ENCODE measurements at places on chromosomes 7 and 10. TPM values are rescaled to one million over a fixed set of nuclear protein-coding genes. Genes with fewer than 3 reads are reported as not detected.

Gene ITIH5
- total RNA-seq: 15.1 TPM

- no peaks in the 10 kb centered on the region for H3K4me1 ChIP-seq
- H3K4me3 ChIP-seq: no peak overlapping the region
- H3K27ac ChIP-seq: no peak overlapping the region
These were observed 110.4 kb downstream of the TRIL start for GRCh38 chr7:28847681-28848080.

DNA sequence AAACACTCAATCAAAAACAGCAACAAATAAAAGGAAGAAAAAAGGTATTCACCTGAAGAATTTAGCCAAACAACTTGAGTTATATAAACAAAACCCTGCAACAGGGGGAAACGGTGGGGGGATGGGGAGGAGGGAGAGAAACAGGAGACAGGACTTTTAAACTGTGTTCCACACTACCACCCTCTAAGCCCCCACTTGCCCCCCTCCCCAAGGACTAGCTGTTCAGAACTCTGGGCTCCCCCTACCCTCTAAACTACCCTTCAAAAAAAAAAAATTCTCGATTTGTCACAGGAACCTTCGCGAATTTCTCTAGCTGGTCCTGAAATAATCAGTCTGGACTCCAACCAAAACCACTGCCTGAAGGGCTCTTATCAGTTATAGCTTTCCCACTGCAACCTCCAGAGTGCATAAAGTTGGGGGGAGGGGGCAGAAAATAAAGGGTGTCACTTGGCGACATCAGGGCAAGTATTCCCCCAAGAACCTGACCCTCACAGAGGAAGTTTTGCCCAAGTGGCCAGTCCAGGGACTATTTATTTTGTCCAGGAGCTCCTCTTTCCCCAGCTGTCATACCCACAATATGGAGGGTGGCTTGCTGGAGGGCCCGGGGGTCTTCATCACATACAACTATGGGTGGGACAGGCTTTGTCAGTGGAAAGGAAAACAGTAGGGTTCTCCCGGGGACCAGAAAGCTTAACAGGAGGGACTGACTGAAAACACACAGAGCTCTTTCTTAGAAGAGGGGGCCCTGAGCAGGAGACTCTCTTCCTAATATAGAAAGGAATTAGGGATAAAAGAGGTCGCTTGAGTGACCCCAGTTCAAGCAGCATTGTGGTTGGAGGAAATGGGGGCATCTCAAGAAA lies 1.3 kb downstream of the UBE2H start:
- no peaks in the 10 kb centered on the region for H3K36me3 ChIP-seq
- peak overlapping the region; percentile 79 for H3K4me3 ChIP-seq
- H3K27me3 ChIP-seq: no peaks in the 10 kb centered on the region
- peak overlapping the region; percentile 89 for H3K27ac ChIP-seq

- H3K27ac ChIP-seq: peak overlapping the region; percentile 14
- H3K36me3 ChIP-seq: no peaks in the 10 kb centered on the region
- DNase-seq: no peak
These were observed 130.4 kb downstream of the SMURF1 start for GRCh38 chr7:99013266-99014112.

- H3K27ac ChIP-seq: no peak overlapping the region
- H3K4me3 ChIP-seq: no peak overlapping the region
- DNase-seq: no peak
- no peaks in the 10 kb centered on the region for H3K4me1 ChIP-seq
- no peaks in the 10 kb centered on the region for H3K27me3 ChIP-seq
These were observed 44.5 kb downstream of the MKI67 start for GRCh38 chr10:128081720-128082119.

DNA sequence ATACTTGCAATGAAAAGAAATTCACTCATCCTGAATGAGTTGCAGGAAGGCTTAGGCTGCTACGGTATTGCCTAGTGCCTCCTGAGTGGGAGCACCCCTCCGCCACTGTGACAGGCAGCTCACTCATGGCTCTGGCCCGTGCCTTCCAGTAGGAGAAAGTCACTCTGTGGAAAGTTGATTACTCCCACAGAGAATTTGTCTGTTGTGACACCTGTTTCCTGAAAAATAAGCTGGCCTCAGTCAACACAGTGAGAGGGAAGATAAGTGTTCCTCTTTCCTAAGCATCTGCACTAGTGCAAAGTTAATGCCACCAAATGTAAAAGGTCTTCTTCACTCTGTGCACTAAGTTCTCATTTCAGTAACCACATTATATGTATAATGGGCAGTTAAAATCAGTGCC lies 158.8 kb upstream of the INHBA start:
- no peak overlapping the region for H3K27ac ChIP-seq
- H3K4me1 ChIP-seq: no peaks in the 10 kb centered on the region
- no peaks in the 10 kb centered on the region for H3K36me3 ChIP-seq
- DNase-seq: no peak
- no peaks in the 10 kb centered on the region for H3K27me3 ChIP-seq

GRCh38 chr7:124702385-124702784 lies 63.2 kb downstream of the GPR37 start:
- H3K27me3 ChIP-seq: no peaks in the 10 kb centered on the region
- H3K27ac ChIP-seq: no peak overlapping the region
- no peak overlapping the region for H3K4me3 ChIP-seq
- no peaks in the 10 kb centered on the region for H3K36me3 ChIP-seq
- no peak for DNase-seq

DNA sequence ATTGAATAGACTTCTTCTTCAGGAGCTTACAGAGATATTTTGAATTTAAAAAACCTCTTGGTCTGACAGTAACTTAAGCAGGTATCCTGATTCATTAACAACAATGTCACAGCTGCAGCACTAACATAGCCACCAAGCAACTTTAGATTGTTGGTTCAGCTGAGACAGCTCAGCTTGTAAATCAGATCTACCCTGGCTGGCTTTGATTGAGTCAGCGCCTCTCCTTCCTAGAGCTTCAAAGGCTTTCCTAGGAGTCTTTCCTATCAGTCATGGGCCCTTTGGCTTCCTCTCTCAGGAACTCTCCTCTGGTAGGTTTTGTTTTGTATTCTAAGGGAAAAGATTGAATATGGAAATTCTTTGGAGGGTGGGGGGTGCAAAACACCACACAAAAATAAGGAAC lies 70.7 kb upstream of the STEAP4 start:
- H3K4me1 ChIP-seq: no peaks in the 10 kb centered on the region
- H3K27ac ChIP-seq: no peak overlapping the region
- H3K36me3 ChIP-seq: no peaks in the 10 kb centered on the region

DNA sequence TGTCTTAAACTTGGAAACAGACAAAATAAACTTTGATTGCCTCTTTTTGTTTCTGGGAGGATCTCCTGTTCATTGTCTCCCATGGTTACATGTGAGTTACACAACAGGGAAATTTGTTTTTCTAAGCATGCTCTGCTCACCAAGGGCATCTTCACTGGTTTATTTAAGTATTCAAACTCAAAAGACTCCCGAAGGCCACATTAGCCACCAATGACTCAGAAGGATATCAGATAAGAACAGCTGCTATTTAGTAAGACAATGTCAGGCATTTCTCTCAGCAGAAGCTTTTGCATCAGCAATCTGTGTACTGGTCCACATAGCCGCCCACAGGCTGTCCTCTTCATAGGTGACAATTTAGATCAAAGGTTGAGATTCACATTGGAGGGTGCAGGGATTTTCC lies 19.3 kb downstream of the OR6B1 start:
- no peak overlapping the region for H3K4me3 ChIP-seq
- H3K36me3 ChIP-seq: no peaks in the 10 kb centered on the region
- peak overlapping the region; percentile 50 for H3K27ac ChIP-seq
- H3K27me3 ChIP-seq: no peaks in the 10 kb centered on the region
- no peak for DNase-seq

- H3K4me1 ChIP-seq: peaks cover 5% of the 10 kb centered on the region
- H3K27ac ChIP-seq: no peak overlapping the region
- H3K27me3 ChIP-seq: no peaks in the 10 kb centered on the region
- no peak overlapping the region for H3K4me3 ChIP-seq
These were observed 354.8 kb downstream of the CXCL12 start for GRCh38 chr10:44030132-44030531.

DNA sequence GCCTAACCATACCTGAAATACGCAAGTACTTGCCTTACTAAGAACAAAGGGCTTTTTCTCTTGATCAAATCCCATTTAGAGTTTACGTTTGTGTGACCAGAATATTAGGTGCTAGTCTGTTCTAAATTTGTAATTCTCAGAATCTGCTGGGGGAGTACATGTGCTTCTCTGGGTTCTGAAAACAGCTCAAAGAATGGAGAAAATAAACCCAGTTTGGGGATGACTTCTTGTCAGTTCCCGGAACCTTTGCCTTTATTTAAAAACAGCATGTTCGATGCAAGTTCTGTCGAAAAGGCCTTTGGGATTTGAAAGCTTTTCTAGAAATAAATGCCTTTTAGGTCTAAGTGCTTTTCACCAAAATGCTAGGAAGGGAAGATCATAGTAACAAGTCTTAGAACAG lies 147.0 kb downstream of the ARID5B start:
- peak overlapping the region; percentile 70 for H3K27ac ChIP-seq
- no peaks in the 10 kb centered on the region for H3K27me3 ChIP-seq
- H3K4me1 ChIP-seq: peaks cover 22% of the 10 kb centered on the region
- H3K36me3 ChIP-seq: no peaks in the 10 kb centered on the region
- H3K4me3 ChIP-seq: peak overlapping the region; percentile 76
- DNase-seq: no peak

DNA sequence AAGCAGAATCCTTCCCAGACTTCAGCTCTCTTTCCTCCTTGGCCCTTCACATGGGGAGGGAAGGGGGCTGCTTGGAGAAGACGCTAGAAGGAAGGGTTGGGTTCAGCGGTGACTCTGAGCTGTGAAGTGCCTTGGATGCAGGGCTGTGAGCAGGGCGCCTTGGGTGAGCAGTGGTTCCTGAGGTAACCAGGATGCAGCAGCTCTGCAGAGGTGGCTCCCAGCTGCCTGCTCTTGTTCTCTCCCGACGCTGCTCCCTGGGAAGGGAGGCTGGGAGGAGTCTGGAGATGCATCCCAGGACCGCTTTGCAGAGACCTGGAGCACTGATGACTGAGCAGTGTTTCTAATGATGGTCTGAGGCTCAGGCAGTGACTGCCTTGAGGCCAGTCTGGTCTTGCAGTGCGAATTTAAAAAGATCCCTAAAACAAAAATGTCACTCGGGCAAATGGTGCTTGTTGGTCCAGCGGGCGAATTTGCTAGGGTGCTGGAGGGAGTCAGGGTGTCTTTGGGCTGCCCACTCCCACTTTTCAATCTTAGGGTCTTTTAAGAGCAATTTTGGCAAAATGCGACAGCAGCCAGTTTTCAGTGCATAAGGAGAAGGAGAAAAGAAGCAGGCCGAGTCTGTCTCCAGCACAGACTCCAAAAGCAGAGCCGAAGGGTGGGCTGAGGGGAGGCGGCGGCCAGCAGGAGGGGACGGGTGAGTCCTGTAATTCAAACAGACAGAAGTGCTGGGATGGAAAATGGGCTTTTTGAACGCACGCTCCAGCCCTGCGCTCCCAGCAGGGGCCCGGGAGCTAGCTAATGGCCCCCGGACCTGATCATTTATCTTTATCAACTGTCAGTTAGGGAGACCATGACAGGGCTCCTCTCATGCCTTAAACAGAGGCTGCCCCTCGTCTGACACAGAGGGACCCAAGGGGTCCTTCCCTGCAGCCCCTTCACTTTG lies 191.2 kb upstream of the SHH start:
- no peak for DNase-seq
- no peaks in the 10 kb centered on the region for H3K27me3 ChIP-seq
- no peaks in the 10 kb centered on the region for H3K36me3 ChIP-seq
- H3K4me1 ChIP-seq: no peaks in the 10 kb centered on the region

DNA sequence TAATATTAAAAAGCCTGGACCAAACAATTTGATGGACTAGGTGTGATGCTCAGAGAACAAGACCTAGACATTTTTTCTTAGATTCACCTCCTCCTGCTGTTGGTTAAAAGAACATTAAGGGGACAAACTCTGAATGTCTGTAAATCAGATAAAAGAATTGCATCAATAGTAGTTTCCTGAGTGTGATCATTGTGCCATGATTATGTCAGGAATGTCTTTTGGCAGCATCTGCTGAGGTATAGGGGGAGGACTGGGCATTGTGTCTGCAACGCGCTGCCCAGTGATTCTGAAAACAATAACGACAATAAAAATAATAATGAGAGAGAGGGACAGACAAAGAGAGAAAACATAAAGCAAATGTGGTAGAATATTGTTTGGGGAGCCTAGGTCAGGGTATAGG lies 6.9 kb downstream of the C7orf57 start:
- H3K4me1 ChIP-seq: no peaks in the 10 kb centered on the region
- no peak overlapping the region for H3K27ac ChIP-seq
- H3K4me3 ChIP-seq: no peak overlapping the region
- H3K27me3 ChIP-seq: no peaks in the 10 kb centered on the region
- DNase-seq: no peak
- H3K36me3 ChIP-seq: no peaks in the 10 kb centered on the region

DNA sequence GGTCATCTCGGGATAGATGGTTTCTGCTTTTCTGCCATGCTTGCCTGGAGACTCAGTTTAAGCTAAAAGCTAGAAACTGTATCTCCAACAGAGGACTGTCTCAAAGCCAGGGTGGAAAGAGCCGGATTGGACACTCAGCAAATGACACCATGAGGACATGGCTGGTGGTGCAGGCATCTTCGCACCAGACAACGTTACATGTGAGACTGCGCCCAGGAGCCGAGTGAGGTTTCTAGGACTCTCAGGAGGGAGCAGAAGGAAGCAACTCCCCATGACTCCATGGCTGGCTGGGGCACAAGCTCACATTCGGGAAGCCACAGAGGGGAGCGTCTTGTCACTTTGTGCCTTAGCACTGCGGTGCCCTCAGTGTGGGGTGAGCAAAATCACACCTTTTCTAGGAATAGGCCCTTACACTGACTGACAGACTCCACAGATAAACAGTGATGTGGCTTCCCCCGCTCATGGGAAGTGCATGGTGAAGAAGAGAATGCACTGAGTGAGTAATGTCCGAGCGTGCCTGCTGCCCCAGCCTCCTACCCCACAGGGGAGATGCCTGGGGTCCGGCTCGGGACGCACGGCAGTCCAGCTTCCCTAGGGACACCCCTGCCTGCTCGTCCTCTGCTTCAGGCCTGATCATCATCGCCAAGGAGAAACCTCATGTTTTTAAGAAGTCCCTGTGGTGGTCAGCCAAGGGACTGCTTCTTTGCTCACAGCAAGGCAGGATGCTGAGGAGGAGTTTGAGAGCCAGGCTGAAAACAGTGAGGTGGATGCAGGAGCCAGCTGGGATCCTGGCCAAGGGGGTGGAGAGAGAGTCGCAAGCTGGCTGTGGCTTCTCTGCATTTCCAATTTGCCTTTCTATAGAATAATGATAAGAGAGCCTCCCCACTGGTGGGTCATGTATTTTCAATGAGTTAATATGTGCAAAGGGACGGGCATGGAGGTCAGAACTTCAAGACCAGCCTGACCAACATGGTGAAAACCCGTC lies 52.2 kb upstream of the FXYD4 start:
- H3K36me3 ChIP-seq: no peaks in the 10 kb centered on the region
- no peaks in the 10 kb centered on the region for H3K27me3 ChIP-seq
- no peak for DNase-seq
- H3K4me3 ChIP-seq: no peak overlapping the region
- no peak overlapping the region for H3K27ac ChIP-seq

Gene CD36
- total RNA-seq: 5.5 TPM

Gene HOXA2
- 5.6 TPM for total RNA-seq

Gene SPDYE16
- 0.11 TPM for total RNA-seq

Gene LEP
- total RNA-seq: not detected

All from ovary (tissue), 10 donors.